ENCODE measurements at places on chromosomes 2 and 18. TPM values are rescaled to one million over a fixed set of nuclear protein-coding genes. Genes with fewer than 3 reads are reported as not detected.
A peak's percentile ranks its signal among the peaks of the same experiment; 100 is the strongest.

UGT1A5 gene
- not detected for total RNA-seq

- no peak for DNase-seq
Observed at GRCh38 chr18:46341986-46342525, 237.9 kb downstream of the HAUS1 start.

DNA sequence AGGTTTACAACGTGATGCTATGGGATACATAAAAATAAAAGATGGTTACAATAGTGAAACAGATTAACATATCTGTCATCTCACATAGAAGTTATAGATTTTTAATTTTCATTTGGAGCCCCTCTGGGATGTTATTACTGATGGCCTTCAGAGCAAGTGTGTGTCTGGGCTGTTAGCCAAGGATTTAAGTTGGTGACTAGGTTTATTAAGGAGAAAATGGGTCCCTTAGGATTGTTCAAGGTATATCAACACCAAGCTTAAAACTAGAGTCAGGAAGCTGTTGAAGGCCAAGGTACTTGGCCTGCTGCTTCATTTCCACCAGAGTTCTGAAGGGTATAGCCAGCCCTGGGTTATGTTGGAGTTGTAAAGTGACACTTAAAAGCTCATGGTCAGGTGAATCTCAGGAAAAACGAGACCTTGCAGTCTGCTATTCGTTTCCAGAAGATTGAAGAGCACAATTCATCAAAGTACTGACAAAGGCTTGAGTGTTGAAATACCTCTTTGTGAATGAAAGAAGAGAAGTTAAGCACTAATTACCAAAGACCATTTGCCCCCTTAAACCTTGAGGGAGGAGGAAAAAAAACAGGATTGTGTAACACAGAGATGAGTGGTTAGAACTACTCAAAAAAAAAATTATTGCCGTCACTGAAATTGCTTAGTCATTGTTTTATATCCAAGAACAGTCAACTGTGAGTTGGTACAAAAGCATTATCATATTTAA, 48.4 kb downstream of the MAP2 start:
- no peak for DNase-seq

LHCGR gene
- not detected for total RNA-seq

GRCh38 chr18:26301681-26302080, 75.4 kb downstream of the TAF4B start:
- no peak for DNase-seq

- DNase-seq, result no peak
Observed at GRCh38 chr2:12071318-12071717, 324.9 kb downstream of the LPIN1 start.

GRCh38 chr2:180846756-180847472, 133.5 kb upstream of the UBE2E3 start:
- no peak for DNase-seq

GRCh38 chr18:64103986-64104385, 44.9 kb downstream of the LINC00305 start:
- DNase-seq, result no peak

GRCh38 chr18:36668349-36668748, 160.5 kb downstream of the TPGS2 start:
- no peak for DNase-seq

ERICH2 gene
- not detected for total RNA-seq

GRCh38 chr2:55590810-55591440, 26.5 kb downstream of the PPP4R3B start:
- no peak for DNase-seq

- no peak for DNase-seq
Observed at GRCh38 chr2:197626965-197627625, 48.3 kb downstream of the RFTN2 start.

DNA sequence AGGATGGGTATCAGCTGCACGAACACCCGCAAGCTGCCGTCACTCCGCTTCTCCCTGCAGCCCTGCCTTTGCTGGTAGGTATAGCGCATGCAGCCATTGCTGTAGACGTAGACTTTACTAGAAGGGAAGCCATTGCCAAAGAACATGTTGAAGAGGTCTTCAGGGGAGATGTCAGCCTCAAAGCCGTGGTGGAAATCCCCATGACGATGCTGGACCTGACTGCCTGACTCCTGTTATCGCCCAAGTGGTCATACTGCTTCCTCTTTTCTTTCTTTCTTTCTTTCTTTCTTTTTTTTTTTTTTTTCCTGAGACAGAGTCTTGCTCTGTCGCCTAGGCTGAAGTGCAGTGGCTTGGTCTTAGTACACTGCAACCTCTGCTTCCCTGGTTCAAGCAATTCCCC, 68.7 kb upstream of the SPRED2 start:
- DNase-seq, result peak; percentile 23

DNA sequence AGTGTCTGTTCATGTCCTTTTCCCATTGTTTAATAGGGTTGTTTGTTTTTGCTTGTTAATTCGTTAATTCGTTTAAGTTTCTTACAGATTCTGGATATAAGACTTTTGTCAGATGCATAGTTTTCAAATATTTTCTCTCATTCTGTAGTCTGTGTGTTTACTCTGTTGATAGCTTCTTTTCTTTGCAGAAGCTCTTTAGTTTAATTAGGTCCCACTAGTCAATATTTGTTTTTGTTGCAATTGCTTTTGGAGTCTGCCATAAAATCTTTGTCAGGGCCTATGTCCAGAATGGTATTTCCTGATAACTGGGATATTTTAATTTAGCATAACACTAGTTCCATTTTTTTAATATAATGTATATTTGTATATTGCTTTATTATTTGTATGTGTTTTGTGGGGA, 1380.1 kb downstream of the SUCLG1 start:
- DNase-seq, result no peak

DNA sequence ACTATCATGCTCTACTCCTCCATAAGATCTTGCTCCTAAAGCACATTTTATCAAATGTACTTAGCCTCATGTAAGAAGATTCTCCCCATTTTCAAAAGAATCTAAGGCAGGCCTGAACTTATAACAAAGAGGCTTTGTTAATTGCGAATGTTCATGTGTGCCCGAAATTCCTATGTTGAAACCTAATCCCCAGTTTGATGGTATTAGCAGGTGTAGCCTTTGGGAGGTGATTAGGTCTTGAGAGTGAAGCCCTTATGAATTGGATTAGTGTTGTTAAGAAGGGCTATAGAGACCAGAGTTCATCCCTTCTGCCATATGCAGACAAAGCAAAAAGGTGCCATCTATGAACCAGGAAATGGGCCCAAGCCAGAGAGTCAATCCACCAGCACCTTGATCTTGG, 234.5 kb downstream of the PAX3 start:
- no peak for DNase-seq

- DNase-seq, result no peak
Observed at GRCh38 chr18:9147440-9148202, 11.0 kb downstream of the ANKRD12 start.

SMYD5 gene
- 15.9 TPM for total RNA-seq

- DNase-seq, result no peak
Observed at GRCh38 chr2:63049970-63050333, 678 bp upstream of the OTX1 start.

DNA sequence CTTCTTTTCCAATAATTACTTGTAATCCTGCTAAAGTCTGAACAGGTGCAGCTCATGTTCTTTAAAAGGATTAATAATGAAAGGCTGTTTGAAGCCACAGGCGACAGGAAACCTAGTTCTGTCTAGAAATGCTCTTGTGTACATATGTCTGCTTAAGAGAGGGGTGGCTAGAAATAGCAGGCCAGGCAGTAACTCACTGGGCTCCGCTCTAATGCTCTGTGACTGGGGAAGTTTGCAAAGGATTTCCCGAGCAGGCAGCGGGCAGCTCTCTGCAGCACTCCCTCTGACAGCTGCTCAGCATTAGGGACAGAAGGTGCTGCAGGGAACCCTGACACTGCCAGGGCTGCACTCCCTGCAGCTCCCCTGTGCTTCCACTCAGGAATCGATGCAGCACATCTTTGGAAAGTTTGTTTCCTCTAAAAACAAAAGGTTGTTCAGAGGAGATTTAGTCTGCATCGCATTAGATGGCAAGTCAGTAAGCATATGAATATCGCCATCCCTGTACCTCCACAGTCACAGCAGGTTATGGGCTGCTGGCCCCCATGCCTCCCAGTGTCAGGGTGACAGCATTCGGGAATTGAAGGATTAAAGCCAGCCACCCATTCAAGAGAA, 33.1 kb upstream of the TTC39C start:
- no peak for DNase-seq

- no peak for DNase-seq
Observed at GRCh38 chr2:33023728-33024500, 77.2 kb downstream of the LTBP1 start.

UCN gene
- total RNA-seq, result 8.8 TPM

SLC30A3 gene
- 0.15 TPM for total RNA-seq

DNA sequence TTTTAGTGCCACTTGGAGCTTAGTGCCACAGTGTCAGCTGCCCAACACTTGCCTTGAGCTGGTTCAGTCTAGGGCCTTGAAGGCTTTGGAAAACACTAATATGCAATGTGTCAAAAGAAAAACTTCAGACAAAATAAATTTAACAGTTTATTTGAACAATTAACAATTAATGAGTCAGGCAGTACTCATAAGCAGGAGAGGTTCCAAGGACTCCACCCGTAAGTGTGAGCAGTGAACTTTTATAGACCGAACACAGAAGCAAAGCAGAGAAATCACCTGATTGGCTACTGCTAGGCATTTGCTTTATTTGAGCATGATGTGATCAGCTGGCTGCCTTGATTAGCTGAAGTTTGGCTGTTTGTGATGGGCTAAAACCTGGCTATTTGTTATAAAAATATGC, 49.5 kb upstream of the TBC1D8 start:
- no peak for DNase-seq

DNA sequence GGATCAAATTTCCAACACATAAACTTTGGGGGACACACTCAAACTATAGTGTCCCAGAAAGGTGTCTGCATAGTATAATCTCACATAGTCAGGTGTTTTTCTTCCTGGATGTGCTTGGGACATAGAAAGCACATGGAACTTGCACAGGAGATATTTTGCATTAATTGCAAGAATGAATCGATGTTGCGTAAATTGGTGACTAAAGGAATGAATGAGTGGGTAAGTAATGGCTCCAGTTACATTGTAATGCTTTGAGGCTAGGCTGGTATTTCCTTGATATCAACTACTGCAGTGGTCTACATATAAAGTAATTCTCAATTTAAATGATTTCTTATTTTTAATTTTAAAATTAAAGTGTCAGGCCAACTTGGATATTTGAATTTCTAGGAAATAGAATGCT, 53.4 kb downstream of the SH3RF3 start:
- no peak for DNase-seq

PLCL1 gene
- total RNA-seq, result 3.1 TPM

BOLA3 gene
- 7.8 TPM for total RNA-seq

FBXO15 gene
- total RNA-seq, result not detected

DNA sequence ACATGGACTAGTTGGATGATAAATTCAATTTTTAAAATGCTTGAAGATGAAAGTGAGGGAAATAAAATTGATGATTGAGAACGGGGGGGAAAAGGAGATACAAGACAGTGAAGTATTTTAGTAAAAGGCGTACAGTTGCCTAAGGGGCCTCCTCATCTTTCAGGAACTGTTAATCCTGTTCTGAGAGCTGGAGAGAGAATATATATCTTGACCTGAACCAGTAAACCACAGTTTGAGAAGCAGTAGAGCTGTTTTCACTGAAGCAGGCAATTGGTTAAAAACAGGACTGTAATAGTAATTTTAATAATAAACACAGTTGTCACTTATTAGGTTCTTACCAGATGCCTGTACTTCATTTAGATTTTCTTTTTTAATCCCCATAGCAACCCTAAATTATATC, 137.5 kb downstream of the MAP3K20 start:
- DNase-seq, result no peak

- no peak for DNase-seq
Observed at GRCh38 chr2:217138284-217138683, 278.4 kb upstream of the TNP1 start.

GRCh38 chr2:30217644-30218337, 13.5 kb upstream of the LBH start:
- DNase-seq, result peak; percentile 74

DNA sequence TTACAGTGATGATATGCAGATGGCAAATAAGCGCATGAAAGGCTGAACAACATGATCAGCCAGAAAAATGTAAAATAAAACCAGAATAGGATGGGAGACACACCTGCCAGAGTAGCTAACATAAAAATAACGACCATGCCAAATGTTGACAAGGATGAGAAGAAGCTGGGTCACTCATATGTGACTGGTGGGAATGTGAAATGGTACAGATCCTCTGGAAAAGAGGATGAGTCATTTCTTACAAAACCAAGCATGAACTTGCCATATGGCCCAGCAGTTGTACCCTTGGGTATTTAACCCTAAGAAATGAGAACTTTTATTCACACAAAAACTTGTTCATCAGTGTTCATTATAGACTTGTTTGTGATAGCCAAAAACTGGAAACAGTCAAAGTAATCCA, 143.8 kb downstream of the SH3BP4 start:
- no peak for DNase-seq

- no peak for DNase-seq
Observed at GRCh38 chr2:25966531-25967270, 15.6 kb downstream of the KIF3C start.

PARD6G gene
- total RNA-seq, result 122 TPM

DNA sequence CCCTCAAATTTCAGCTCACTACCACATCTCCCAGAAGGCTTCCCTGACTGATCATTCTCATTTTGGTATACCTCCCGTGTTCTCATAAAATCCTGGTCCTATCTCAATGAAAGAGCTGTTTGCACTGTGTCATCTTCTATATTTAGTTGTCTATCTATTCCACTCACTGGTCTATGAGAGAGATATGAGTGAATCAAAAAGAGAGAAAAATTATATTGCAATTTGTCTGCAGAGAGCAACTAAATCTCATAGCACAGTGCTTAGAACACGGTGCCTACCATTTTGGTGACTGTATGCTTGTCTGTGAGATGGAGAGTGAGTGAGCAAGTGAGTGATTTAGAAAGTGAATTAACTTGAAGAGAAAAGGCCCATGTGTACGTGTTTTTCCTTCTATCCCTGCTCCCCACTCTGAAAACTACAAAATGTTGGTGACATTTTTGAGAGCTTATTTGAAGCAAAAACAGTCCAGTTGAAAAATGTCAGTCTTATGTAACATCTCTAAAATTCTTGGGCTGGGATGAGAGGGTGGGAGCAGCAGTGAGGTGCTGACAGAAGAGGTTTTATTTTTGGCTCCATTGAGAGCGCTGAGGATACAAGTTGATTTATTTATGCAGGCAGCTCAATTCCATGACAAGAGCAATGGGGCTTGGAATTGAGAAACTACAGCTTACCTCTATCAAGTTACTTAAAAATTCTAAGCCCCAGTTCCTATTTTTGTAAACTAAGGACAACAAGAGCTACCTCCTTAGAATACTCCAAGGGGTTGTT, 373.5 kb upstream of the CHST9 start:
- no peak for DNase-seq

GRCh38 chr2:68594041-68594440, 49.3 kb upstream of the PROKR1 start:
- DNase-seq, result no peak

DNA sequence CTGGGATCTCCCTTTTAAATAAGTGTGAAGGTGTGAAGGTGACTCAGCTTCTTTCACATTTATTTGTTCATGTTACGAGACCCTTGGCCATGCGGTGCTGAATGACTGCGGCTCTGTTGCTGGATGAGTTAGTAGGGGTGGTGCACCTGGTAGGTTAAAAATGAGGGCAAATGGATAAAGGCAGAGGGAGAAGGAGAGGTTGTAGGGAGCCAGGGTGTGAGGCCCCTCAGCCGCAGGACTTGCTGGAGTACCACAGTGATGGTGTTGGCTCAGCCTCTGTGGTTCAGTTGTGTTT, 164.2 kb downstream of the NAPG start:
- DNase-seq, result no peak

GRCh38 chr2:48205137-48205798, 299.0 kb upstream of the FBXO11 start:
- DNase-seq, result no peak

ALPG gene
- total RNA-seq, result not detected

- no peak for DNase-seq
Observed at GRCh38 chr2:42089340-42089925, 41.6 kb downstream of the PKDCC start.

- no peak for DNase-seq
Observed at GRCh38 chr2:159130302-159130701, 156.2 kb downstream of the WDSUB1 start.
